Fibroblast of lung (primary cell): ENCODE measurements at places on chromosomes 16 and 17. TPM values are rescaled to one million over a fixed set of nuclear protein-coding genes. Genes with fewer than 3 reads are reported as not detected.
A peak's percentile ranks its signal among the peaks of the same experiment; 100 is the strongest.

The PRR15L gene
- not detected in 2 replicates for total RNA-seq

DNA sequence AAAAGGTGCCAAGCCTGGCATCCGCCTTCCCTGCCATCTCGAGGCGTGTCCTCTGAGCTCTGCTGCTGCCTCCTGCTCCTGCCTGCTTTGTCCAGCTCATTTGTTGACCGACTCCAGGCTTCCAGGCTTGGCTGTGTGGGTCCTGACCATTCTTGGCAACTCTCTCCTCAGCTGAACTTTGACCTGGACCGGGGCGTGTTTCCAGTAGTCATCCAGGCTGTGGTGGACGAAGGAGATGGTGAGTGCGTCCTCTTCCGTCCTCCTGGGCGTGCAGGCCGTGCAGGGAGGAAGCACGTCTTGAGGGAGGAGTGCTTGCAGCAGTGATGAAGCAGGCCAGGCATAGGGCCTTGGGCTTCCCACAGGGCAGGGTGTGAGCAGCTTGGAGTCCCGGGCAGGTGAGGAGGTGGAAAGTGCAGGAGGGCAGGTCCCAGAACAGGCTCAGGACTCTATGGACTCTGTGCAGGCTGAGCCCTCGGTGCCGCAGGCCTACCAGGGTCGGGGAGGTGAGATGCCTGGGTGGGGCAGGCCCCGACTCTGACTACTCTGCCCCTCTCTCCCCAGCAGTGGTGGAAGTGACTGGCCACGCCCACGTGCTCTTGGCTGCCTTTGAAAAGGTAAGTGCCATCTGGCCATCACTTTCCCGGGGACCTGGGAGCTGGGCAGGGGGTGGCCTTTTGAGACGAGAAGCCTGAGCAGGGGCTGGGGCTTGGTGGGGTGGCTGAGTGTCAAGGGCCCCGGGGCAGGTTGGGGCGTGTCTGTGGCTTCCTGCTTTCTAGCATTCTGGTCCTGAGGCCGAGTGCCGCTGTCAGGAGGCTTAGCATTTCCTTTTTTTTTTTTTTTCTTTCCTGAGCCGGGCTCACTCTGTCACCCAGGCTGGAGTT, 28.6 kb upstream of the NUDT16L1 start:
- no peak overlapping the region for H3K27ac ChIP-seq
- H3K36me3 ChIP-seq = peaks cover 19% of the 10 kb centered on the region
- no peaks in the 10 kb centered on the region for H3K27me3 ChIP-seq

The FTSJ3 gene
- total RNA-seq = 61.8 and 86.5 TPM in 2 replicates

DNA sequence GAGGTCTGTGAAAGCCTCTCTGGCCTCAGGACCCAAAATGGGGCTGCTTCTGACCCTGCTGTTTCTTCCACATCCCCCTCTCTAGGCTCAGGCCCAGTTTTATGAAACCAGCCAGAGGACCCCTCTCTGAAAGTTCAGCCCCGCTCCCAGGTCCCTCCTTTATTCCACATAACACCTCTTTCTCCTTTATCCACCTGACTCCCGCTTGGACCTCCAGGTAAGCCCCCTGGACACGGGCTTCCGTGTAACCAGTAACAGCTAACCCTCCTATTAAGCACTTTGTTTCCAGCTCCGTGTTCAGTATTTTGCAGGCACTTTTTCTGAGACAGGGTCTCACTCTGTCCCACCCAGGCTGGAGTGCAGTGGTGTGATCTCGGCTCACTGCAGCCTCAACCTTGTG, 37.4 kb downstream of the PSME3IP1 start:
- peak overlapping the region; percentile 34 for H3K27ac ChIP-seq
- H3K27me3 ChIP-seq = no peaks in the 10 kb centered on the region
- DNase-seq = no peak
- no peak overlapping the region for H3K4me3 ChIP-seq
- no peaks in the 10 kb centered on the region for H3K36me3 ChIP-seq

GRCh38 chr16:10564591-10564990, 15.8 kb downstream of the EMP2 start:
- no peaks in the 10 kb centered on the region for H3K36me3 ChIP-seq
- H3K27me3 ChIP-seq = no peaks in the 10 kb centered on the region
- H3K27ac ChIP-seq = no peak overlapping the region
- DNase-seq = no peak
